Activated T-helper 1 cell treated with anti-CD3 and anti-CD28 coated beads, Interleukin-12 subunit alpha, Interleukin-12 subunit beta, Interleukin-2, Interleukin-4 antibody, amounts not matched to agents 30 ng/mL and 10 ng/mL and 1 ng/mL, durations not matched to agents 14 hours and 24 hours and 36 hours (primary cell): ENCODE measurements at places on chromosomes 12 and 14. TPM values are rescaled to one million over a fixed set of nuclear protein-coding genes. Genes with fewer than 3 reads are reported as not detected.

CMKLR1 gene
- total RNA-seq = not detected in 2 replicates

RASAL1 gene
- 0.10 and 0.34 TPM in 2 replicates for total RNA-seq

AMDHD1 gene
- total RNA-seq = 0.21 and 0.27 TPM in 2 replicates

GPR84 gene
- total RNA-seq = 2.3 and 2.4 TPM in 2 replicates

BHLHE41 gene
- not detected in 2 replicates for total RNA-seq

P3H3 gene
- total RNA-seq = 3.5 and 4.0 TPM in 2 replicates

MMP17 gene
- 0.39 and 0.81 TPM in 2 replicates for total RNA-seq

KRT2 gene
- total RNA-seq = not detected in 2 replicates

INHBC gene
- 0.15 TPM in 1 of 2 replicates, not detected in the other for total RNA-seq

NGB gene
- total RNA-seq = not detected in 2 replicates
